Upper lobe of right lung (tissue), 1 donor: ENCODE measurements at places on chromosomes 13 and 19. TPM values are rescaled to one million over a fixed set of nuclear protein-coding genes. Genes with fewer than 3 reads are reported as not detected.

- DNase-seq, result no peak
Observed at GRCh38 chr13:46961719-46962118, 64.9 kb upstream of the HTR2A start.

- no peak for DNase-seq
Observed at GRCh38 chr13:51396352-51396751, 56.5 kb downstream of the INTS6 start.

DNA sequence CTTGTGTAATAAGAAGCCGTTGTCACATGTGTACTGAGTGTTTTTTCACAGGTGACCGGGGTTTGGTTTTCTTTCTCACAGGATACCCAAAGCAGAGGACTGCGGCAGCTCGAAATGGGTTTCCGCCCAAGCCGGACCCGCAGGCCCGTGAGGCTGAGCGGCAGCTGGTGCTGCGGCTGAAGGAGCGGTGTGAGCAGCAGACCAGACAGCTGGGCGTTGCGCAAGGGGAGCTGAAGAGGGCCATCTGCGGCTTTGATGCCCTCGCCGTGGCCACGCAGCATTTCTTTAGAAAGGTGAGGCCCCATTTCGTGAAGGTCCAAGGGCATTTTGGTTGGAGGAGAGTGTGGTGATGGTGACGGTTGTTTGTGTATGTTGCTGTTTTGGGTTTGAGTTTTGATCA is 236.3 kb downstream of the SLC7A1 start:
- no peak for DNase-seq

DNA sequence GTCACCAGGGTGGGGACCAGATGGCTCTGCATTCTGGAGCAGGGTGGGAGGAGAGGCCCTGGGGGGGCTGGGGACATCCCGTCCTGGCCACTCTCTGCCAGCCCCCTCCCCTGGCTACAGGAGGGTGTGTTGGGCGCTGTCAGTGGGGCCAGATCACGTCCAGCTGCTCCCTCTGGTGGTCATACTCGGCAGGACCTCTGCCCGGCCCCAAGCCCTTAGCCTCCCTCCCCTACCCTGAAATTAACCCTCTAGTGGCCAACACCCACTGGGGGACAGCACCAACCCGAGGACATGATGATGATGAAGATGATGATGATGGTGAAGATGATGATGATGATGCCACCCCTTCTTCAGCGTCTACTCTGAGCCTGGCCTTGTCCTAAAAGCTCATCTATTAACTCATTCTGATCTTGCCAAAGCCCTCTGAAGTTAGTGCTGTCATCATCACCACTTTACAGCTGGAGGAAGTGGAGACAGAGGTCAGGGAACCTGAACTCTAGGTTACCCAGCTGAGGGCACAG is 590 bp upstream of the LGI4 start:
- peak; percentile 88 for DNase-seq

- no peak for DNase-seq
Observed at GRCh38 chr13:30133554-30133912, 173.8 kb downstream of the KATNAL1 start.

DNA sequence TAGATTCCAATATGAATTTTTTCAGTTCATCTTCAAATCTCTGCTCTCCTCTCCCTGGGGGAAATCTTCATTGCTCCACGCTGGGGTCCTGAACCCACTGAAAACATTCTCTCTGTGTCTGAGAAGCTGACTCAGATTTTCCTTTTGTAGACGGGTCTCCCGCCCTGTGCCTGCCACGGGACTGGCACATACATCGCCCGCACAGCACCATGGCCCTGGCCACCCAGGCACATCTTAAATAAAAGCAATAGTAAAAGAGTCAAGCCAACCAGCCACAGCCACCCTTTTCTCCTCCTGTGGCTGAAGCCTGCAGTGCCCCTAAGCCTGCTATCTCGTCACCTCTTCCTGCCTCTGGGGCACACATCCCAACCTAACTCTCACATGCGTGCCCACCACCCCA is 301.2 kb downstream of the ZNF536 start:
- DNase-seq, result no peak

DNA sequence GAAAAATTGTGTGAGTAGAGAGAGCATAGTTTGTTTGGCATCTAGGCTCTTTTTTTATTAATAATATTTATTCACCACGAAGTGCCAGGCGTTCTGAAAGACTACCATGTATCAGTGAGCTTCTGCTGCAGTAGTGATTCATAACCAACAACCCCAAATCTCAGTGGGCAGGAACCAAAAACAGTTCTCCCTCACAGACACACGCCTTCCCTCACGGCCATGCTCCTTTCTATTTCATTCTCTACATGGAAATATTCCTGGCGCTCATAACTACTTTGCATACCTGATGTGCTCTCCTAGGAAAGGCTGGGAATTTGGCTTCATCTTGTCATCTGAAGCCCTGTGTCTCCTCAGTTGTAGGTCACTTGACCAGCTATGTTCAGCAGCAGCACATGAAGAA is 26.6 kb upstream of the AMER2 start:
- no peak for DNase-seq

GRCh38 chr13:107421951-107422350 is 793.4 kb downstream of the LIG4 start:
- no peak for DNase-seq

GRCh38 chr19:48170817-48171347 is 402 bp downstream of the ZSWIM9 start:
- no peak for DNase-seq

DNA sequence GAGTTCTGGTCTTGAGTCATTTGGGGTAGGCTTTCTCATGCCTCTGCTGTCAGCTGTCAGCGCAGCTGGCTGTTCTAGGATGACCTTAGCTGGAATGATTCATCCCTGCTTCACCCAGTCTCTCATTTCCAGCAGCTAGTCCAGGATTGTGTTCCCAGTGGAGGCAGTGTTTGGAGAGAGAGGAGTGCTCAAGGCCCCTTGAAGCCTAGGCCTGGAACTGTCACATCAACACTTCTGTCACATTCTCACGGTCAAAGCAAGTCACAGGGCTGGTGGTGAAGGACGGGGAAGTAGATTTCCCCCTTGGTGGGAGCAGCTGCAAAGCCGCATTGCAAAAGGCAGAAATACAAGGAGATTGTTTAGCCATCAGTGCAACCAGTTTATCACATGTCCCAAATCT is 15.2 kb downstream of the TPT1 start:
- DNase-seq, result no peak

- no peak for DNase-seq
Observed at GRCh38 chr13:97403893-97404750, 29.8 kb upstream of the RAP2A start.

GRCh38 chr19:4373601-4374497 is 26.5 kb downstream of the SH3GL1 start:
- no peak for DNase-seq

DNA sequence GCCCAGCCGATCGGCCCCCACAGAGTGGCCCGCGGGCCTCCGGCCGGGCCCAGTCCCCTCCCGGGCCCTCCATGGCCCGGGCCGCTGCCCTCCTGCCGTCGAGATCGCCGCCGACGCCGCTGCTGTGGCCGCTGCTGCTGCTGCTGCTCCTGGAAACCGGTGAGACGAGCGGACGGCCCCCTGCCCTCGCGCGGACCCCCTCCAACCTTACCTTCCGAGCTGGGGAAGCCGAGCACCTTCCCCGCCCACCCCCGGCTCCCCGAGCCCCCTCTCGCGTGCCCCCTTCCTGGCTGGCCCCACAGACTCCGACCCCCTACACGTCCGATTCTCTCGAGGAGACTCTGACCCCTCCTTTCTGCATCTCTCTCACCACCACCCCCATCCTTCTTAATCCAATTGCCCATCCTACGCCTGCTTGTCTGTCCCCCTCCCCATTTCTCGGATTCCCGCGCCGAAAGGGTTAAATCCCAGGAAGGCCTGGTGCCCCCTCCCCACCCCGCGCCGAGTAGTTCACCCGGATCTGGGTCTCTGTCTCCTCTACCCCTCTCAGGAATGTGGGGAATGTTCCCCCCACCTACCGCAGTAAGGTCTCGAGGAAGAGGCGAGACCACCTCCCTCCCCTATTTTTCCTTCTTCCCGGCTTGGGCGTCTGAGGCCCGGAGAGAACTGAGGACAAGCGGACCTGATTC is 502 bp downstream of the NECTIN2 start:
- DNase-seq, result no peak

DNA sequence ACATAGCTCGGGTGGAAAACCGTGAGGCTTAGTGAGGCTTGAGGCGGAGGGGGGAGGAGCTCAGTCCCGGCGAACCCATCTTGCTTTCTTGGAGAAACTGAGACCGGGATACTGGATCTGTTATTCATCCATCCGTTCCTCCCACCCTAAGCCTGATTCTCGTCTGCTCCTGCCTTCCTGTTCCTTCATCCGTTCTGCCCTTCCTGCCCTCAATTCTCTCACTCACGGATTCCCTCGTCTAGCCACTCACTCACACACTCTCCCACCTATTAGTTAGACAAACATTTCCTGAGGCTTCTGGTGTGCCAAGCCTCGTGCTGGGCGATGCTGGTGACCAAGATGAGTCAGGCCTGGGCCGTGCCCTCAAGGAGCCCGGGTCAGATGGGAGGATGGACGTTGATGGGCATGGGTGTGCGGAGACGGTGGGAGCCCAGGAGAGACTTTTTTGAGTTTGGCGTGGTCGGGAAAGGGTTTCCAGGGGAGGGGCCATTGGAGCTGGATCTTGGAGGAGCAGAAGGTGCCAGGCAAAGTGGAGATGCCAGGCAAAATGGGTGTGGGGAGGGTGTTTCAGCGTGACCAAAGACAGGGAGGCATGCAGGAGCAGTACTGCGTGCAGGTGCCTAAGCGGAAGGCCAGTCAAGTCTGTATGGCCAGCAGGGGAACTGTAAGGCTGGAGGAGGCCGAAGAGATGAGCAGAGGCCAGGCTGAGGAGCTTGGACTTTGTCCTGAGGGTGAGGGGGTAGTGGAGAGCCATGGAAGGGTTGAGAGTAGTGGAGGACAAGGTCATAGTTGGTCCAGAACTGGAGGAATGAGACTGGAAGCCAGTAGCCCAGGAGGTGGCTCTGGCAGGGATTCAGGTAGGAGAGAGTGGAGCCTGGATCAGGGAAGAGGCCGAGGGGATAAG is 7.4 kb upstream of the CNFN start:
- DNase-seq, result no peak

- no peak for DNase-seq
Observed at GRCh38 chr13:47499358-47500150, 501.5 kb downstream of the SUCLA2 start.

DNA sequence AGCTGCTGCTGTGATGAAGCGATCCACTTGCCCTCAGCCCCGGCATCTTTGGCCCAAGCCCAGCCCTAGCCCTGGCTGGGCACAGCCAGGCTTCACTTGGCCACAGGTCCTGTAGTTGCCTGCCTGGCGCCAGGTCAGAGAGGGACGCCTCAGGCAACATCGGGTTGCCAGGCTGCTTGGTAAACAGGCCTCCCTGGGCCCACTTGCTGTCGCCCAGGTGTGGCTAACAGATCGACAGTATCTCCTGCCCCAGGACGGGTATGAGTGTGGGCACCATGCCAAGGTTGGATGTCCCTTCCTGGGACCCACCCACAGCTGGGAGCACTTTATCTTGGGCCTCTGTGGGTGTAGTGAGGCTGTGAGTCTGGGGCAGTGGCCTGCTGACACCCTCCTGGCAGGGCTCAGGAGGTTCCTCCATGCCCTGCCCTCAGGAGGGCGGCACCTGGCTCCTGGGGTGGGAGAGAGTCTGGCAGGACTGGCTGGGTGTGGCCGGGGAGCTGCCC is 27.8 kb downstream of the CARM1 start:
- DNase-seq, result peak; percentile 73

DNA sequence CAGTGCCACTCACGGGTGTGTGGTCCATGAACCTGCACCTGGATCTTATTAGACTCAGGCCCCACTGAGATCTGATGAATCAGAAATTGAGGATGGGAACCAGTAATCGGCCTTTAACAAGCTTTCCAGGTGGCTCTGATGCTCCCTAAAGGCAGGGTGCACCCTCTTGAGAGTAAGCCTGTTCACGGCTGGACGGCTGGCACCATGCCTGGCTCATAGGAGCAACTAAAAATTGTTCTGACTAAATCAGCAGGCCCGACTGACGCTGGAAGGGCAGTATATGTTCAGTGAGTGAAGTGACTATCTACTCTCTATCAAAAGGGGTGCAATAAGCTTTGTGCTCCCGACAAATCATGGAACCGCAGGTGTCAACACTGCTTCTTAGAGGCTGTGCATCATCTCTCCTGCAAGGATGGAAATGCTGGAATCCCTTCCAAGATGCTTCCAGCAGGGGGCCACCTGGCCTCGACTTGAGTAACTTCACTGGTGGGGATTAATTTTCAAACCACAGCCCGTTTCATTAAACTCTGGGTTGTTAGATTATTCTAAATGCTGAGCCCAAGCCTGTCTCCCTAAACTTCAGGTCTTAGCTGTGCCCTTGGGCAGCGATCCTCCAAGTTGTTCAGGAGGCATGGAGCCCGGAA is 28.4 kb downstream of the TMTC4 start:
- no peak for DNase-seq

- no peak for DNase-seq
Observed at GRCh38 chr13:90846936-90847335, 500.6 kb upstream of the MIR17HG start.

DNA sequence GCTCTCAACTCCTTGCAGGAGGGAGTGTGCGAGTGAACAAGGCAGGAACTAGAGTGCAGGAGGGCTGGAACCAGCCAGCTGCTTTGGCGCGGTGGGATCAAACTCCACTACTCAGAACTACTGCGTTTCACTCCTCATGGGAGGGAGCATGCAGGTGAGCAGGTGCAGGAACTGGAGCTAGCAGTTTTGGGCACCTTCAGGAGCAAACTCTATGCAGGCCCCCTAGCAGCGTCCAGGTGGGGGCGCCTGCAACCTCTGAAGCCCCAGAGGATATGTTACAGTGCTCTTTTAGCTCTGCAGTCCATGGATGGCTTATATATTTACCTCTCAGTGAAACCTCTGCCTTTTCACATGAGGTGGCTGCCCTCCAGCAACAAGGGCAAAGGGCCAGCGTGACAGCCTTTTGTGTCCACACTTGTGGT is 1303.4 kb downstream of the PCDH9 start:
- peak; percentile 63 for DNase-seq

GRCh38 chr19:15062036-15062435 is 12.8 kb downstream of the CASP14 start:
- no peak for DNase-seq

ZNF563 gene
- 4.2 TPM for total RNA-seq

BCAM gene
- total RNA-seq, result 280 TPM

ZIC5 gene
- total RNA-seq, result not detected

USHBP1 gene
- 14.0 TPM for total RNA-seq

ATXN8OS gene
- not detected for total RNA-seq

S1PR5 gene
- total RNA-seq, result 2.1 TPM

ZNF536 gene
- 0.09 TPM for total RNA-seq

LHB gene
- total RNA-seq, result not detected

PSG1 gene
- total RNA-seq, result not detected

PLIN5 gene
- 17.2 TPM for total RNA-seq

ZNF555 gene
- total RNA-seq, result 6.9 TPM
